ENCODE measurements at places on chromosomes 6 and 20.

DNA sequence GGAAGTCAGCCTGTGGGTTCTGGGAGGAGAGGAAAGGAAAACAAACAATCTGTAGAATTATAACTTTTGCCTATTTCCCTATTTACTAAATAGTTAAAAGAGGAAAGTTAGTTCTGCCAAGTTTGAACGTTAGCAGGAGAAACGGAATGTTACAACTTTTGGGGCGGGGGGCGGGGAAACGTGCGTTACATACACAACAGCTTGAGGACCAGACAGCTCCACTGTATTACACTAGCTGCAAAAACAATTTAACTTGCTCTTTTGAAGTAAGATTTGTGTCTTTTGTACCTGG lies 498 bp upstream of the PRDM1 start:
- peak overlapping the region; percentile 40 for H3K27ac ChIP-seq
- H3K4me1 ChIP-seq = peaks cover 42% of the 10 kb centered on the region
- no peak for DNase-seq
- H3K4me3 ChIP-seq = no peak overlapping the region
- H3K27me3 ChIP-seq = peaks cover 9% of the 10 kb centered on the region

- DNase-seq = no peak
- peaks cover 41% of the 10 kb centered on the region for H3K4me1 ChIP-seq
- peak overlapping the region; percentile 87 for H3K27ac ChIP-seq
Observed at GRCh38 chr20:34110745-34111641, 1.1 kb downstream of the EIF2S2 start.

- H3K27me3 ChIP-seq = no peaks in the 10 kb centered on the region
- H3K4me3 ChIP-seq = no peak overlapping the region
- DNase-seq = no peak
- no peaks in the 10 kb centered on the region for H3K36me3 ChIP-seq
Observed at GRCh38 chr6:128632131-128632530, 111.7 kb upstream of the PTPRK start.

DNA sequence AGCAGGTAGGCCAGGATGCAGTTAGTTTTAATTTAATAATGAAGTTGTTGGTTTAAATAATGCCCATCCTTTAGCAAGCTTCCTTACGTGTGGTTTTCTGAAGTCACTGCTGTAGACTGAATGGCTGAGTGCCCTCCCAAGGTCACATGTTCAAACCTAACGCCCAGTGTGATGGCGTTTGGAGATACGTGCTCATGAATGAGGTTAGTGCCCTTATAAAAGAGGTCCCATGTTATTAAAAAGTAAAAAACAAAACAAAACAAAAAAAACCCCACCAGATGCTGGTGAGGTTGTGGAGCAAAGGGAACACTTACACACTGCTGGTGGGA lies 16.3 kb downstream of the LRP11 start:
- no peak overlapping the region for H3K27ac ChIP-seq
- H3K4me3 ChIP-seq = no peak overlapping the region
- peaks cover 2% of the 10 kb centered on the region for H3K4me1 ChIP-seq
- DNase-seq = no peak
- H3K27me3 ChIP-seq = peaks cover 9% of the 10 kb centered on the region

- no peaks in the 10 kb centered on the region for H3K27me3 ChIP-seq
- no peaks in the 10 kb centered on the region for H3K4me1 ChIP-seq
- H3K36me3 ChIP-seq = no peaks in the 10 kb centered on the region
- no peak overlapping the region for H3K27ac ChIP-seq
- no peak for DNase-seq
Observed at GRCh38 chr6:145063091-145063490, 672.2 kb downstream of the EPM2A start.

- H3K4me3 ChIP-seq = no peak overlapping the region
- no peak for DNase-seq
- H3K4me1 ChIP-seq = no peaks in the 10 kb centered on the region
- no peaks in the 10 kb centered on the region for H3K27me3 ChIP-seq
- H3K27ac ChIP-seq = no peak overlapping the region
Observed at GRCh38 chr20:9062066-9062465, 6.8 kb upstream of the PLCB4 start.

GRCh38 chr6:28856620-28857005 lies 67.2 kb downstream of the TRIM27 start:
- H3K4me1 ChIP-seq = no peaks in the 10 kb centered on the region
- no peak for DNase-seq
- H3K36me3 ChIP-seq = no peaks in the 10 kb centered on the region
- no peaks in the 10 kb centered on the region for H3K27me3 ChIP-seq

- DNase-seq = peak; percentile 55
- H3K27ac ChIP-seq = peak overlapping the region; percentile 82
- no peaks in the 10 kb centered on the region for H3K27me3 ChIP-seq
- no peaks in the 10 kb centered on the region for H3K36me3 ChIP-seq
Observed at GRCh38 chr6:166415306-166415705, 32.6 kb upstream of the MPC1 start.

- H3K36me3 ChIP-seq = no peaks in the 10 kb centered on the region
- H3K4me3 ChIP-seq = no peak overlapping the region
- no peaks in the 10 kb centered on the region for H3K27me3 ChIP-seq
- H3K27ac ChIP-seq = no peak overlapping the region
- no peaks in the 10 kb centered on the region for H3K4me1 ChIP-seq
Observed at GRCh38 chr6:40128127-40128526, 193.9 kb upstream of the MOCS1 start.

GRCh38 chr6:166541366-166541765 lies 45.1 kb downstream of the RAMACL start:
- DNase-seq = no peak
- peak overlapping the region; percentile 81 for H3K27ac ChIP-seq
- peaks cover 23% of the 10 kb centered on the region for H3K4me1 ChIP-seq
- H3K27me3 ChIP-seq = no peaks in the 10 kb centered on the region
- H3K4me3 ChIP-seq = no peak overlapping the region
- no peaks in the 10 kb centered on the region for H3K36me3 ChIP-seq

- H3K27ac ChIP-seq = no peak overlapping the region
- peaks cover 16% of the 10 kb centered on the region for H3K27me3 ChIP-seq
- no peak for DNase-seq
Observed at GRCh38 chr20:16916165-16916564, 168.0 kb downstream of the OTOR start.

DNA sequence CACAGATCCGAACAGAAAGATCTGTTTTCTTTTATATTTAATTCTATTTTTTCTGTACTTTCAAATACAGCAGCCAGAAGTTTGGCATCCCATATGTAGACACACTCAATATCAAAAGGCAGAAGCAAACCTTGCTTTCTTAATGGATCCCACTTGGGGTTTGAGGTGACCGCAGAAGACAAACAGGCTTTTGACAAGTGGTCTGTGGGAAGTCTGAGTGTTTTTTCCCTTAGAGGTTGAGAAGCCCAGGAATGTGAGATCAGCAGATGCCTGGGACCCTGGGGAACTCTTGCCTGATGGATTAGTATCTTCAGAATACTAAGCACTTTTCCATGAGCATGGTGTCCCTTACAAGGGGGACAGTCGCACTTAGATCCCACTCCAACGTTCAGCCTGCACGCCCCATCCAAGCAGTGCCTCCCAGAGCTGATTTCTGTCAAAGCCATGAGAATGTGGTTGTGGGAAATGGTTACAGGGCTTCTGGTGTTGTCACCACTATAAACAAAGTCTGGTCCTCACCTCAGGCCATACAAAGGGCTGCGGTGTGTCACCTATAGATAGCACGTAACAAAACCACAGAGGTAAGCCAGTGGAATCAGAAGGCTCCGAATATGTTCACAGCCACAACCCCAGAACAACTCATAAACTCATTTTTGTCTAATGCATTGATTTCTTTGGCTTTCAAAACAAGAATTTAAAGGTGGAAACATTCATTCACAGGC lies 12.7 kb downstream of the IL17F start:
- no peaks in the 10 kb centered on the region for H3K36me3 ChIP-seq
- H3K27ac ChIP-seq = no peak overlapping the region
- H3K4me1 ChIP-seq = no peaks in the 10 kb centered on the region

- no peak for DNase-seq
- no peaks in the 10 kb centered on the region for H3K36me3 ChIP-seq
- H3K4me1 ChIP-seq = no peaks in the 10 kb centered on the region
Observed at GRCh38 chr20:19738951-19739350, 19.1 kb upstream of the RIN2 start.

GRCh38 chr20:19978511-19979210 lies 38.5 kb upstream of the NAA20 start:
- no peaks in the 10 kb centered on the region for H3K36me3 ChIP-seq
- H3K27me3 ChIP-seq = peaks cover 3% of the 10 kb centered on the region
- no peak overlapping the region for H3K4me3 ChIP-seq
- no peaks in the 10 kb centered on the region for H3K4me1 ChIP-seq
- H3K27ac ChIP-seq = no peak overlapping the region

DNA sequence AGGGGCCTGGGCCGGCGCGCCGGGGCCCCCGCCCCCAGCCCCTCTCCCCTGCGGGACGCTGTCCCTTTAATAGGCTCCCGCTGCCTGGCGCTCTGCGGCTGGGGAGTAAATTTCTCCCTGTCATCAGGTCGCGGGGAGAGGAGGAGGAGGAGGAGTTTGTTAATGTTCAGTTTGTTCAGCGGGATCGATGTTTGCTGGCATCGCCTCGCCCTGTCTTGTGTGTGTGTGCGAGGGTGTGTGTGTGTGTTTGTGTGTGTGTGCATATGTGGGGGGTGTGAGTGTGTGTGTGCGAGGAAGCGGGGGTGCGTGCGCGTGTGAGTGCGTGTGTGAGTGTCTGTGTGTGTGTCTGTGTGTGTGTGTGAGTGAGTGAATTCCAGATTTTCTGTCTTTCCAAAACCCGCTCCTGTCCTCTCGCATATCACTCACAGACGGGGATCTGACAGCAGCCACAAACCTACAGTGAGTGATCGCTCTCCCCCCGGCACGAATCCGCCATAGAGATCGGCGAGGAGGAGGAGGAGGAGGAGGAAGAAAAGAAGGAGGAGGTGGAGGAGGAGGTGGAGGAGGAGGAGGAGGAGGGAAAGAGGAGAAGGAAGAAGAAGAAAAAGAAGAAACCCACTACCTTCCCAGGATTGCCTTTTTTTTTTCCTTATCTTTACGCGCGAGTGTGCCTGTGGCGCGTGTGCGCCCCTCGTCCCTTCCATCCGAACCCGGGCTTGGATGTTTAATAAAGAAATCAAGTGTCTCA lies at the start of gene TSHZ2:
Gene TSHZ2, plus strand, starts transcription at position 169 of the 748 bp plus-strand sequence. CDS start 936 bp downstream, outside the sequence.
- peak within 1 kb of the TSS; percentile 63 for H3K27ac ChIP-seq
- peaks cover 18% of the 10 kb centered on the region for H3K27me3 ChIP-seq
- H3K4me1 ChIP-seq = no peaks in the 10 kb centered on the region
- H3K4me3 ChIP-seq = peak within 1 kb of the TSS; percentile 17

GRCh38 chr6:128395188-128395587 lies 125.2 kb downstream of the PTPRK start:
- no peaks in the 10 kb centered on the region for H3K36me3 ChIP-seq
- H3K27me3 ChIP-seq = no peaks in the 10 kb centered on the region
- no peak overlapping the region for H3K4me3 ChIP-seq
- H3K4me1 ChIP-seq = no peaks in the 10 kb centered on the region

DNA sequence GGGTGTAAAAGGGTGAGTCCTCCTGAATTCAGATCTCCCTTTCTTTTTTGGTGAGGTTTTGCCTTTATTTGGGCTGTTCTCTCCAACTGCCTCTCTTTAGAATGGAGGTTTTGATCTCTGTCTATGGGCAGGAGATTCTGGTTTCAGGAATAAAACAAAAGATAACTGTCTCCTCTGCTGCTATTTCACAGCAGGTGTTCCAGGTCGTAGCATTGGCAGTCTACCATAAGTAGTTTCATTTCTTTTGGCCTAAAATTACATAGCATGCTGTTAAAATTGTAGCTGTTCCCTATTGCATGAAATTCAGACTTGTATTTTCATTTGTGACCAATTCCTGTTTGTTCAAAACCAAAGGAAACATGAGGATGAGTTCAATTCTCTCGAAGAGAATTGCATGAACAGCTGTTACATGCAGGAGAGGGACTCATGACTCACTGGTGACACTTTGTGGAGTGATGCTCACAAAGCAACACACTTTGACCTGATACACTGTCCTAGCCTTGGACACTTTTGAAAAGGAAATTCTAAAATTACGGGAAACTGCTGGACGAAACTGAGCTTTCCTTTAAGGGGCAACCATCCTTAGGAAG lies 76.8 kb upstream of the SIRPG start:
- H3K27me3 ChIP-seq = no peaks in the 10 kb centered on the region
- H3K36me3 ChIP-seq = no peaks in the 10 kb centered on the region
- H3K4me3 ChIP-seq = no peak overlapping the region
- no peak overlapping the region for H3K27ac ChIP-seq
- H3K4me1 ChIP-seq = peaks cover 16% of the 10 kb centered on the region

GRCh38 chr6:143174951-143175350 lies 114.3 kb downstream of the AIG1 start:
- no peaks in the 10 kb centered on the region for H3K4me1 ChIP-seq
- no peak overlapping the region for H3K4me3 ChIP-seq
- H3K36me3 ChIP-seq = no peaks in the 10 kb centered on the region
- no peak overlapping the region for H3K27ac ChIP-seq
- DNase-seq = no peak

- peaks cover 4% of the 10 kb centered on the region for H3K4me1 ChIP-seq
- H3K36me3 ChIP-seq = no peaks in the 10 kb centered on the region
- no peak overlapping the region for H3K27ac ChIP-seq
- no peak for DNase-seq
- H3K27me3 ChIP-seq = no peaks in the 10 kb centered on the region
Observed at GRCh38 chr20:60297649-60298048, 339.4 kb downstream of the CDH26 start.

DNA sequence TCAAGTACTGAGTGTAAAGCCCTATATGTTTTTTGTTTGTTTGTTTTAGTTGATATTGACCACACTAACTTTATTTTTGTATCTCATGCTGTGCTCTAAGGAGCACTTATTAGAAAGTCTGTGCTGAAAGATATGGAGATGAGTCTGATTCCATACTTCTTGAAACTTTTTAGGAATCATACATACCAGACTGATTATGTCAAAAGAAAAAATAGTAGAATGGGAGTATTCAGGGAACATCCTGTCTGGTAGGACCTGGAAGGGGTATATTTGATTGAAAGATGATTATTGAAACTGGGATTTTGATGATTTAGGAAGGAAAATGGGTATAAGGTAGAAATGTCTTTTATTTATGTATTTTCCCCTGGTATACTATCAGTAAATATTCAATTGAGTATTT lies 111.4 kb downstream of the QKI start:
- DNase-seq = no peak
- H3K4me1 ChIP-seq = no peaks in the 10 kb centered on the region
- H3K27me3 ChIP-seq = no peaks in the 10 kb centered on the region
- no peaks in the 10 kb centered on the region for H3K36me3 ChIP-seq

GRCh38 chr6:149515494-149515893 lies 30.3 kb downstream of the PPIL4 start:
- peaks cover 3% of the 10 kb centered on the region for H3K36me3 ChIP-seq
- H3K27ac ChIP-seq = no peak overlapping the region
- H3K4me1 ChIP-seq = no peaks in the 10 kb centered on the region
- no peak for DNase-seq
- H3K4me3 ChIP-seq = no peak overlapping the region

GRCh38 chr20:46955601-46956556 lies 61.2 kb downstream of the EYA2 start:
- H3K27ac ChIP-seq = no peak overlapping the region
- H3K27me3 ChIP-seq = no peaks in the 10 kb centered on the region
- no peaks in the 10 kb centered on the region for H3K4me1 ChIP-seq
- H3K4me3 ChIP-seq = no peak overlapping the region
- H3K36me3 ChIP-seq = no peaks in the 10 kb centered on the region

Data from T-cell (primary cell).